ENCODE measurements at places on chromosomes 12 and 14. TPM values are rescaled to one million over a fixed set of nuclear protein-coding genes. Genes with fewer than 3 reads are reported as not detected.

The SERPINA5 gene
- 9.2 TPM for polyA plus RNA-seq

- no peak for DNase-seq
These were observed 164.4 kb downstream of the FBXL14 start for GRCh38 chr12:1429980-1430379.

The LRCOL1 gene
- polyA plus RNA-seq: 2.3 TPM

The HOXC6 gene
- polyA plus RNA-seq: 40.5 TPM

DNA sequence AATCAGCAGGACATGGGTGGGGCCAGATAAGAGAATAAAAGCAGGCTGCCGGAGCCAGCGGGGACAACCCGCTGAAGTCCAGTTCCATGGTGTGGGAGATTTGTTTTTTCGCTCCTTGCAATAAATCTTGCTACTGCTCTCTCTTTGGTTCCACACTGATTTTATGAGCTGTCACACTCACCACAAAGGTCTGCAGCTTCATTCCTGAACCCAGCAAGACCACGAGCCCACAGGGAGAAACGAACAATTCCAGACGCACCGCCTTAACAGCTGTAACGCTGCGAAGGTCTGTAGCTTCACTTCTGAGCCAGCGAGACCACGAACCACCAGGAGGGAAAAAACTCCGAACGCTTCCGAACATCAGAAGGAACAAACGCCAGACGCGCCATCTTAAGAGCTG lies 2.8 kb upstream of the CNIH1 start:
- peak; percentile 41 for DNase-seq

DNA sequence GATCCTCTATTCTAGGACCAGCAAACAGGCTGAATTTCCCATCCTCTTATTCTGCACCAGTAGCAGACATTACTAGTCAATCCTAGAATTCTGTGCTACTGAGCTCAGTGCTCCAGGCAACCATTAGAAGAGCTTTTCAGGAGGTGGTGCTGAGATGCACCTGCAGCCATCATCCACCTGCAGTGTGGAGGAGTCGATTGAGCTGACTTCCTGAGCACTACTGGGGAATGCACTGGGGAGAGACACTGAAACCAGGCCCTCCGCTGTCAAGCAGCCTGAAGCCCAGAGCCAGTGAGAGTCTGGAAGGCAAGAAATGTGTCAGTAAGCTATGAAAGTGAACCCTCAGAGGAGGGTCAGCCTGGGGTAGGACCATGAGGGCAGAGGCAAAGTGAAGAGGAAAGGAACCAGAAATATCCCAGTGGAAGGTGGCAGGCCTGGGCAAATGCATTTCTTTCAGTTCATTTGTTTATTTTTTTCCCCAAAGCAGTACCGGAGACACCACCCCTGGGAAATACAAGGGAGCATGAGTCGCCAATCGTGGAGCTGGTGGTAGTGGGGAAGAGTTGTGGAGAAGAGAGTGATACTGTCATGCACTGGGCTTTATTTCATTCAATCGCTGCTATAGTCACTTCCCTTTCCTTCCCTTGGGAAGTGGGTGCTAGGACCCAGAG lies 23.0 kb upstream of the SERPINA4 start:
- DNase-seq: no peak

- no peak for DNase-seq
These were observed 21.5 kb downstream of the SCARB1 start for GRCh38 chr12:124842073-124842749.

DNA sequence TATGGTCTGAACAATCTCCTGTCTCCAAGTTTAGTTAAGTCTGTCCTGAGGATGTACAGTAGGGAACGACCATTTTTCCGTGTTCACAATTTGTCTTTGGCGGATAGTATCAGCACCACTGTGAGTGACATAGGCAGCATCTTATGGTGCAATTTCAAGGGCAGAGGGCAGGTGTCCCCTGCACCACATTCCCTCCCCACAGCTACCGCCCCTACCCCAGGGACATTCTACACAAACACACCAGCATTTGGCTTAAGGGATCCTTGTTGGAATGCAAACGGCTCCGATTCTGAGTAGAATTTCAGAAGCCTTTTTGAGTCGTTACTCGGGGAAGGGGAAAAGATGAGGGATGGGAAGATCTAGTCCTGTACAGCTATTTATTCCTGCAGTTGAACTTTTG lies 25.1 kb upstream of the DICER1 start:
- no peak for DNase-seq

DNA sequence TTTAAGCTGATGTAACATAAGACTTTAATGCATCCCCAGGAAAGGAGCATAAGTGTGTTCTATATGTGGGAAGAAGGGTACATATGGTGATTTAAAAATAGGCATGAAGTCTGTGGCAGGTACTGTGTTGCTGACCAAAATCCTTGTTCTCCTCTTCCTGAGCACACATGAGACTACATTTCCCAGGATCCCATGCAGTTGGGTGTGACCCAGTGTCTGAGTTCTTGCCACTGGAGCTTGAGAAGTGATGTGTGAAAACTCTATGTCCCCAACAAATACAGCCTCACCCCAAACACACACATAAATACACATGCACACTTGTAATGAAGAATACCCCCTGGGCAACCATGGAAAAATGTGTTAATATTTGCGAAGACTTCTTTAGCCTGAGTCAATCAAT lies 8.5 kb upstream of the SMIM10L1 start:
- no peak for DNase-seq

- DNase-seq: no peak
These were observed 55.8 kb downstream of the ARID2 start for GRCh38 chr12:45785315-45785714.

DNA sequence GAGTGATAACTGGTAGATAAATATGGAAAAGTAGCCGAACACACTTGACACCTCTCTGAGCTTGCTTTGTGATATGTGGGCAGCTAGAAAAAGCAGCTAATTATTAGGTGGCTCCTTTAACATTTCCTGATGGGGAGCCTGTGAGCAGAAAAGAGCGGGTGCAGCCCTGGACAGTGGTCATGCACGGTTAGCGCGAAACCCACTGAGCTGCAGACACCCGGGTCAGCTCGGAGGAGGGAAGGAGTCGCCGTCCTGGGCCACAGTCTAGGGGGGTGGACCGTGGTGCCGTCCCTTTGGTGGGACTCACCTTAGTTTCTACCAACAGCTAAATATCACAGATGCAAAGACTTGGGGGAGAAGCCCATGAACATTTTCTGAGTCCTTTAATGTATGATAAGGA lies 6.6 kb downstream of the COA8 start:
- DNase-seq: no peak

GRCh38 chr12:92107094-92107493 lies 38.6 kb downstream of the BTG1 start:
- no peak for DNase-seq

The MUCL1 gene
- not detected for polyA plus RNA-seq

GRCh38 chr12:4366090-4366489 lies 13.4 kb downstream of the FGF23 start:
- DNase-seq: no peak

The DBX2 gene
- polyA plus RNA-seq: 0.04 TPM

- no peak for DNase-seq
These were observed 447.0 kb downstream of the SLC16A7 start for GRCh38 chr12:60042835-60043234.

DNA sequence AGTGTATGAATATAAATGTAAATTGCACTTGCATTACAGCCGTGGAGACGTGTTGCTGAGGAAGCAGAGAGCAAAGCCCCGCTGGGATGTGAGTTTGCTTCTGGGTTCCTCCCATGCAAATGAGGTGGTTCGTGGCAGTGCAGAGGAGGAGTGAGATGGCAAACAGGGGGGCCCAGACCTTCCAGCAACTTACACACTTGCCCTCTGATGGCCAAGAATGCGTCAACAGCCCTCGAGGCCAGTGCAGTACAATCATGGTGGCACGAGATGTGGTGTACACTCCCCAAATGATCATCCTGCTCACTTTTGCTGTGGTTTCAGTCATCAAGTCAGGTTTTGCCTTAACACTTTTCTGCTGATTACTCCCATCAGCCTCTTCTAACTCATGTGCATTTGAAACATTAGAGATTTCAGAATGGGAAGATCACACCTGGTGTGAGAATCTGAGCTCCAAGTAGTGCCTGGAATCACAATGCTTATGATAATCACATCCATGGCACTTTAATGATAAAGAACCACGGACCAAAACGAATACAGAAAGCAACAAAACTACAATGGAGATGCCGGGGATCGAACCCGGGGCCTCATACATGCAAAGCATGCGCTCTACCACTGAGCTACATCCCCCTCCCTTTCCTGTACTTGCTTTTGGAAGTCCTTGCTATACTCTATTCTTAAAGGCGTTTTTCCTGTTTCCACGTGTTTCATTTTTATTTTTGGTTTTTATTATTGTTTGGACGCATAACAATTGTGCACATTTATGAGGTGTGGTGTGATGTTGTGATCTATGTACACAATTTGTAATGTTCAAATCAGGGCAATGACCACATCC lies 7.0 kb upstream of the UBC start:
- DNase-seq: no peak

DNA sequence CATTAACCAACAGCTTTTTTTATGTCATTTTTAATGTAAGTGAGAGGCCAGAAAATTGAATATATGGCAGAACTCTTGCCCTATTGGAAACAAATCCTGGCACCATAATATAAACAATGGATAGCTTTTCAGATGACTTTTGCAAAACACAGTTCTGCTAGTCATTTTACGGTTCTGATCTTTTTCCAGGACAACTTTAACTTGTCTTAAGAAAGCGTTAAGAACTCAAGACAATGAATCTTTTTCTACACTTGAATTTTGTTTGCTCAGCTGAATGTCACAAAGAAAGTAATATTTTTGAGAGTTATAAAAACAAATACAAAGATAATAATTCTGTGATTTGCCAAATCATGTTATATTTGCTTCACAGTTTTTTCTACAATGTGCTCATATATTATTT lies 13.2 kb downstream of the KERA start:
- no peak for DNase-seq
